ENCODE measurements at places on chromosomes 1 and 21.

GRCh38 chr1:30407865-30408580 is 315.4 kb downstream of the MATN1 start:
- peak; percentile 0 for DNase-seq

DNA sequence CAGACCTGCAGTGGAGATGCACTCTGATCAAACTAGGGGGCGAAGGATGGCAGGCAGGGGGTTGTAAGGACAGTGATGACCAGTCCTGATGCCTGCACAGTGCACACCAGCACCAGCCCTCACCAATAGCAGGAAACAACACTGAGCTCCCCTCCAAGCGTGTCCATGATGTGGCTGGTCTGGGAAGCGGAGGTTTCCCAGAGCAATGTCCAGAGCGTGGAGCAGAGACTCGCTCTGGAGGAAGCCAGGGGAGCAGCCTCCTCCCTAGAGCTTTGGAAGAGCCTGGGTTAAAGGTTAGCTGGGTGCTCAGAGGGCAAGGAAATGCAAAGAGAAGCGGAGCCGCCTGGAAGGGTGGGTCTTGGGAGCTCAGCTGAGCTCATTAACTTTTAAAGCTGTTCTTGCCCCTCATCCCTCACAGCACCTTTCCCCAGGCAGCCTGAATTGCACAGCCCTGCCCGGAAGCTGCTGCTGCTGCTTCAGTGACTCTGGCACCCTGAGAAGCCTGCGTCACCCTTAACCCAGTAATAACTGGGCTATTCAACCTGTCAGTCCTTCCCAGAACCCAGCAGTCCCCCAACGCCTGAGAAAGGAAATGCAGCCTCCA is 162.2 kb upstream of the RAB4A start:
- DNase-seq = peak; percentile 61

DNA sequence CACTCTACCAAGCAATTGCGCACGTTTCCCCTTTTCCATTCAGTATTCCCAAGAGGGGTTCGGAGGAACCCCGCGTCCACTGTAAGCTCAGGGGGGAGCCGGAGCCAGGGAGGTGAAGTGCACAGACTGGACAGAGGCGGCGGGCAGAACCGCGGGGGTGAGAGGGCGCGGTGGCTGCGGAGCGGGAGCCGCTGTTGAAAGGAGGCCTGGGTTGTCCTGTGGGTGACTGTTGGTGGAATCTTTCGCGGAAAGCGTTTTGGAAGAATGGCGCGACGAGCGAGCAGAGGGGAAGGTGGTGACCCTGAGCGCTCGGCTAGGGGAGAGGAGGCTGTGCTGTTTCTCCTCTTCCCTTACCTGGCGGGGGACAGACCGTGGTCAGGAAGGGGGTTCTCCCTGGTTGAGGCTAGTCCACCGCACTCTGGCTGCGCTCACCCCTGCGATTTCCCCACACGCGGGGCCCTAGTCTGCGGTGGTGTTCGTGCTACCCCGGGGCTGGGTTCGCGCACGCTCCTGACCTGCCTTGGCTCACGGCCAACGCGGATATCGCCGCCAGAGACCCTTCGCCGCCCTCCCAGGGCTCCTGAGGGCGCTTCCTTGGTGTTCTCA is 92.8 kb downstream of the PRKAB2 start:
- peak; percentile 60 for DNase-seq

GRCh38 chr1:151956957-151957497 is 36.6 kb downstream of the S100A10 start:
- DNase-seq = no peak

DNA sequence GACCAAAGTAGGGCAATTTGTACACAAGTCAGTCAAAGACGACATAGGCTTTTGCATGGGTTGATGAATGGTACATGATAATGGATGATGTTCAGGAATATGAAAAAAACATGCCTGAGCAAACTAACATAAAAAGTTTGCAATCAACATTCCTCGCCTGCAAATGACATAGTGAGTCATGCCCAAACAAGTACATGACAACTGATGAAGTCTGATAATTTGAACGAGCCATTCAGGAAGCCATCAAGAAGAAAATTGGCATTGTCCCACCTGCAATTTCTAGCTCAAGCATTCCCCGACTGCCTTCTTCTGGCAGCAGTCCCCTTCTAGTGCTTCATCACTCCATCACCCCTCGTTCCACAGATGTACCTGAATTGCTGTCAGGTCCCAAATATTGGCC is 118.4 kb upstream of the NR5A2 start:
- no peak for DNase-seq

DNA sequence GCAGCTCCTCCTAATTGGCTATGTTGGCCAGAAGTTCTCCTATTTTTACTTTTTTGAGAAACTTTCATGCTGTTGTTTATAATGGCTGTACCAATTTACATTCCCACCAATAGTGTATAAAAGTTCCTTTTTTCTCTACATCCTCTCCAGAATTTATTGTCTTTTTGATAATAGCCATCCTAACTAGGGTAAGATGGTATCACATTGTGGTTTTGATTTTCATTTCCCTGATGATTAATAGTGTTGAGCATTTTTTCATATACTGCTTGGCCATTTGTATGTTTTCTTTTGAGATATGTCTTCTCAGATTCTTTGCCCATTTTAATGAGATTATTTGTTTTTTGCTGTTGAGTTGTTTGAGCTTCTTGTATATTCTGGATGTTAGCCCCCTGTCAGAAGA is 46.8 kb downstream of the NTMT2 start:
- DNase-seq = no peak

DNA sequence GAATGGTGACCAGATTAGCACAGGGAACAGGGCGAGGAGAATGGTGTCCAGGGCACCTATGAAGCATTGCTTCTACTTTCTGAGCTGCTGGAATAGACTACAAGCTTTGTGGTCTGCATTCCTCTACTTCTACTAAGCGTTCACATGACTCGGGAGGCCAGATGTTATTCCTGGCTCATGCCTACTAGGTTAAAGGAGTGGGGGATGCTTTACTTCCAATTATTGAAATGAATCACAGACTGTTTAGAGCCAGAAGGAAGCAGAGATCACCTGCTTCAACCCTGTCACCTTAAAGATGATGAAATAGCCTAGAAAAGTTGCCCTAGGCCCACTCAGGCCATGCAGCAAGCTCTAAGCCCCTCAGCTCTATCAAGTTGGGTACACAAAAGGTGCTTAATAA is 633.5 kb downstream of the KIF26B start:
- no peak for DNase-seq

DNA sequence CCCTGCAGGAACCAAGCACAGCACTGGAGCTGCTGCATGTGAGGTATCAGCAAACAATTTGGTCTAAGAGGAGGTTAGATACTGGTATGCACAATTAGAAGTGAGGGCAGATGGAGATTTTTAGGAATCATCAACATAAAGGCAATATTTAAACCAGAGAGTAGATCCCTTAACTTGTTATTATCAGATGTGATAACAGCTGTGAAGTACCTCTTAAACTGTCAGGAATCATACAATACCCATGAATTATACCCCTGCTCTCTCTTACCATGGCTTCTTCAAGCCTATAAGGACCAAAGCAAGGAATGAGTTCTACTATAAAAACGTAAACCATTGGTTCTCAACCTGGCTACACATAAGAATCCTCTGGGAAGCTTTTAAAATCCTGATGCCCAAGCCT is 3.9 kb downstream of the BCAR3 start:
- DNase-seq = no peak

DNA sequence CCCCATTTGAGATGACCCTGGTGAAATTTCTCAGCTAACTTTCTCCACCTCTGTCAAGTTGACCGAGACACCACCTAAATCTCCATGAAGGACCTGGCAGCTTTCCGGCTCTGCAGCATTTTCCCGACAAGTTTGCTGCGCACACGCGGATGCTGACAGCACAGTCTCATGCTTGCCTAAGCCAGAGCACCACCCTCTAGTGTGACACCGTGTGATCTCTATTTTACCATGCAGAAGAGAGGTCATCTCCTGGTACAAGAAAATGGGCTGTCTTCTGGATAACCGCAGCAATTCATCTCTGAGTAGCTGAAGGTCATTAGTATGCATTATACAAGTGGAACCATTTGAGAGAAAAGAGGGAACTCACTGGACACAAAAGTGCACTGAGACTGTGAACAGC is 38.9 kb upstream of the H6PD start:
- DNase-seq = no peak

DNA sequence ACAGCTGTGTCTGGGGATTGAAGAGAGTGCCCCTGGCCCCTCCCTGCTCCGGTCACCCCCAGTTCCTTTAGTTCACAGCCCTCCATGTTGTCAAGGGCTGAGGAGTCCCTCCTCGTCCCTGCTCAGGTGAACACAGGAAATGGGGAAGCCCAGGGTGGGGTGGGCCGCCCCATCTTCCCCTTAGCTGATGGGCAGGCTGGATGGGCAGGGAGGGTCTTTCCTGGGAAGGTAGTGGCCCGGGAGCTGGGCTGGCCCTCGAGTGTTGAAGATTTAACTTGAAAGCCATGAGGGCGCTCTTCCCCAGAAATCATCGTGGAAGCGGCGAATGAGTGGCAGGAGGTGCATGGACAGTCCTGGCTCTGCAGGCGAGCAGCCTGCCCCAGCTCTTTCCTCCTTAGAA is 18.3 kb upstream of the NPHP4 start:
- no peak for DNase-seq

DNA sequence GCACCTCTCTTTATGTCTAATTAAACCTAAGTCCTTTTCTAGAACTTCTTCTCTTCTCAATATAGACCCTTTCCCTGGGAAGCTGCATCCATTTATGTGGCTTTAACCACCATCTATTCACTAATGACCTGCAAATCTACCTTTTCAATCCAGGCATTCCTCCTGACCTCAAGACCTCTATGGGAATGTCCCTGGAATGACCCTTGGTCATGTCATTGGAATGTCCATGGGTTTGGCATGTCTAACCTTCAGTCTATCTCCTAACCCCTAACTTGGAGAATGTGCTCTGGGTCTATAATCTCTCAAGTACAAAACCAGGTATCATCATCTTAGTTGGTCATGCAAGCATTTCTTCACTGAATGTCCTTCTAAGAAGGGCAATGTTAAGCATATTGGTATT is 196.1 kb downstream of the KCNH1 start:
- no peak for DNase-seq

DNA sequence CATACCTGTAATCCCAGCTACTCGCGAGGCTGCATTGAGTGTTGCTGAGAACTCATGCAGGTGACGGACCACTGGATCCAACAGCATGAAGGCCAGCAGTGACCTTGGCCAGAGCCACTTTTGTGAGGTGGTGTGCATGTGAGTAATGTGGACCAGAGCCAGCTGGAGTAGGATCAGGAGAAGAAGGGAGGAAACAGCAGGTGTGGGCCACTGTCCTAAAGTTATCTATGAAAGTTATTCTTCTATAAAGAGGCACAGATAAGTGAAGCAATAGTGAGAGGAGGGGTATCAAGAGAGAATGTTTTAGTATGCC is 47.8 kb downstream of the TCP10L start:
- DNase-seq = no peak

DNA sequence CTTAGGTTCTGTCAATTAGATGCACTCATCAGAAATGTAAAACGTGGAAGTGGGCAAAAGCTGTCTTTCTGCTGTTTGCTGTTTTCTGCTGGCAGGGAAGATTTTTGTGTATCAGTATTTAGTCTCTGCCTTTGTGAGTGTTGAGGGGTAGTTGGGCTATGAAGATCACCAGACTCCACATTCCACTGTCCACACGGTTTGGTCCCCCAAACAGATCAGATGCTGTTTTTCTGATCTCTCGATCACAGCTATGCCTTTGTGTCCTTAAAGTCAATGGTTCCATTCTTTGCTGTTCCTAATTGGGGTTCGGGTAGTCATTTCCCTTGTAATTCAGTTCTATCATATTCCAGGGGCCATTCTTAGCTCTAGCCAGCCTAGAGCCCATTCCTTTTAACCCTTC is 27.0 kb upstream of the NPL start:
- no peak for DNase-seq

DNA sequence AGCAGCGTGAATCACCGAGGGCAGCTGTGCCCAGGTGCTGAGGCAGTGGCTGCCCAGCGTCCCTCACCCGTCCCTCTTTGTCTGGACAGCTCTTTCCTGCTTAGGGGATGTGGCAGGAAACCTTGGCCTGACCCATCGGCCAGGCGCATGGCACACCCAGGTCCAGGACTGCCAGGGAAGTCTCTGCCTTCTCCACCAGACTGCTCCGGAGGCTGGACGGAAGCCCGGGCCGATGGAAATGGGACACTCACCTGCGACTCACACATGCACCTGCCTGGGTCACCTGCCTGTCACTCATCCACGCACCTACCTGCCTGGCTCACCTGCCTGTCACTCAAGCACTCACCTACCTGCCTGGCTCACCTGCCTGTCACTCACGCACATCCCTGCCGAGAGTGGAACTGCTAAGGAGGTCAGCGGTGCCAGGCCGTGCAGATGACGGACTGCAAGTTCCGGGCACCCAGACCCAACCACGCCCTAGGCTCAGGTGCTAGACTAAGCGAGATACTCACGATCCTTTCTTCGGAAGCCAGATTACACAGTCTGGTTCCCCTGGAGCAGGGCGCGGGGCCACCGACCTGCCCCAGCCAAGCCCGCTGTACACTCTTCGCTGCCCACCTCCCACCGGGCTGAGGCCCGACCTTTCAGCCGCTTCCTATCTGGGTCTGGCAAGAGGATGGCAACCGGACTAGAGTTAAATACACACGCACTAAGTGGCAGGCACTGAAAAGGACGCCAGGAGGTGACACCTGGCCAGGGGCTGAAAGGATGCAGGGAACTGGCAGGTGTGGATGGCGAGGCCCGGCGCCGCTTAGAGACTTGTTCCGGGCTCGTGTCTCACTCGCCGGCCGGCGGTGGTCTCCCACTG is 1.1 kb downstream of the UBE2J2 start:
- DNase-seq = no peak

DNA sequence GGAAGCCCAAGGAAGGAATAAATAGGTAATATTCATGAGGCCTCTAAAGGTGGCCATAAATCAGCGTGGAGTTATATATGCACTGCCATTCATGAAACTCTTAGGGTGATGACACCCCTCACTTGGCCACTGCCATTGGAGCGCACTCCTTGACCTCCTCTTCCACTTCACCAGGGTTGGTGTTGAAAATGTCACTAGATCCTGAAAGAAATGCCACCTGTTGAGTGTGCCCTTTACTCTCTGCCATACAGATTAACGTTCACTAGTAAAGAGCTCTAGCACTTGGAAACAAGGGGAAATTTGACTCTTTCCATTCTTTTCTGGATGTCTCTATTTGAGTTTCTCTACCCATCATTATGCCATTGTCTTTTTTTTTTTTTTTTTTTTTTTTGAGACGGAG is 83.5 kb upstream of the GREM2 start:
- no peak for DNase-seq
